ENCODE measurements at places on chromosomes 6 and 20.

GRCh38 chr6:52176550-52176949 lies 9.6 kb upstream of the IL17A start:
- DNase-seq, result no peak

GRCh38 chr6:136015531-136015930 lies 164.0 kb downstream of the PDE7B start:
- no peak for DNase-seq

DNA sequence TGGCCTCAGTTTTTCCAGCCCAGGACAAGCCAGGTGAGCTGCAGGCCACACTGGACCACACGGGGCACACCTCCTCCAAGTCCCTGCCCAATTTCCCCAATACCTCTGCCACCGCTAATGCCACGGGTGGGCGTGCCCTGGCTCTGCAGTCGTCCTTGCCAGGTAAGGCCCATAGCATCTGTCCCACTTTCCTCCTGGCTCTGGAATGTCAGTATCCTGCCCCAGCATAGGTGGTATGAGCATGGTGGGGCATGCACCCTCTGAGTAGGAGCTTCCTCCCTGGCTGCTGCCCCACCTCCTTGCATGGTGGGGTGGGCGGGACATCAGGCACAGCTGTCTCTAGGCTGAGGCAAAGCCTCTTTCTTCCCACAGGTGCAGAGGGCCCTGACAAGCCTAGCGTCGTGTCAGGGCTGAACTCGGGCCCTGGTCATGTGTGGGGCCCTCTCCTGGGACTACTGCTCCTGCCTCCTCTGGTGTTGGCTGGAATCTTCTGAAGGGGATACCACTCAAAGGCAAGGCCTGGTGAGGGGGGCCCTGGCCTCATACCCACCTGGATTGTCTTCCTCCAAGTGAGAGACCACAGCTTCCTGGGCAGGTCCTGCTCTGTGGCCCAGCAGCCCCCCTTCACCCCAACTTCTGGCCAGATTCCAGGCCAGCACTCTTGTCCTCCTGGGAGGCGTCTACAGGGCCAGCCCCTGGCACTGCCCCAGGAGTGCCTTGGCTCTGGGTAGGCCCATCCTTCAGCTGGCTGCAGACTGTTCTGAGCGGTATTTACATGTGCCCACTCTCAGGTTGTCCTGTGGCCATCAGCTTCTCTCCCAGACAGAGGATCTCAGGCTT lies 9.1 kb downstream of the PI16 start:
- DNase-seq, result no peak

- DNase-seq, result no peak
These were observed 63.4 kb upstream of the NHSL1 start for GRCh38 chr6:138562691-138563090.

DNA sequence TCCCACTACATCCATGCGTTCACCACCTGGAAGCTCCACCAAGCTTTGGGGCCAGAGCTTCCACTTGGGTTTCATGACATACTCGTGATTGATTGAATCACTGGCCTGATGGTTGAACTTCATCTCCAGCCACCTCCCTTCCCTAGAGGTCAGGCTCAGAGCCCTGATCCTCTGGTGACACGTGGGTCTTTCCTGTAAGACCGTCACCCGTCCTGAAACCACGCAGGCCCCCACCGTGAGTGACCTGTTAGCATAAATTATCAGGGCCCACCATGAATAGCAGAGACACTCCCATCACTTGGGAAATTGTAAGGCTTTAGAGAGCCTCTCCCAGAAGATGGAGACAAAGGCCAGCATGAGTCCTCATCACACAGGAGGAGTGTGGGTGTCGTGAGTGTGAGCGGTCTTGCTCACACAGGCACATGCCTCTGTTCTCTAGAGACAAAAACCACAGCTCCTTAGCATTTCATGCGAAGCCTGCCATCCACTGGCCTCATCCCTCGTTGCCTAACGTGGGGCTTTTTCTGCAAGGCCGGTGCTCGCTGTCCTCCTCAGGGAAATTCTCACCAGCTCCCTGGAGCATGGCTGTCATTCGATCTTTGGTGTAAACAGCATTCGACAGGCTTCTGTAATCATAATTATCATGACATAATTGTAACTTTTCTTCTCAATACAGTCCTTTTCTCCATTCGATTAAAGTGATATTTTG lies 65.1 kb upstream of the DUSP22 start:
- DNase-seq, result no peak

DNA sequence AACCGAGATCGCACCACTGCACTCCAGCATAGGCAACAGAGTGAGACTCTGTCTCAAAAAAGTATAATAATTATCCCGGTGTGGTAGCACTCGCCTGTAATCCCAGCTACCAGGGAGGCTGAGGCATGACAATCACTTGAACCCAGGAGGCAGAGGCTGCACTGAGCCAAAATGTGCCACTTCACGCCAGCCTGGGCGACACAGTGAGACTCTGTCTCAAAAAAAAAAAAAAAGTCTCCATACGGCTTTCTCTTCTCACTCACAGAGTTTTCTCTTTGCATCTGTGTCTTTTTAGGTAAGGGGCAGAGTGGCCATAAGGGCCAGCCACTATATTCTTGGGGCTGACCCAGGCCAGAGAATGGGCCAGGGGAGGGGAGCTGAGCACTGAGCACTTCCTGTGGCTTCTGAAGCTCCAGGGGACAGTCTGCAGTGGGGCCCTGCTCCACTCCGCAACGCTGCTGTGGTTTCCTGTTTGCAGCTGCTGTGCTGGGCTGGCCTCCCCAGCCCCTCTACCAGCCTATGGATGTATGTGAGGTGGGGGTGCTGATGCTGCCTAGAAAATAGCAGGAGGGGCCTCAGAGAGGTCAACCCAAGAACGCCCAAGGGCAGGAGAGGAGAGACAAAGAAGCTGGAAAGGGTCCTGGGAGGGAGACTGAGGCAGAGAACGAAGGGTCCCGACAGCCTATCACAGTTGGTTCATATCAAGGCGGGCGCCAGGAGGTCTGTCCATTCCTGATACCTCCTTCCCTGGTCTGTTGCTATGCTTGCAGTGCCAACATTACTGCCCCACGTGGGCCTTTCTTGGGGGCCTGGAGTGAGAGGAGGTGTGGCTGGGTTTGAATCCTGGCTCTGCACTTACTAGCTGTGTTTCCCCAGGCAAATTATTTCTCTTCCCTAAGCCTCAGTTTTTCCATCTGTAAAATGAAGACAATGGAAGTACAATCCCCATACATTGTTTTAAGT lies 16.0 kb downstream of the SLA2 start:
- no peak for DNase-seq

GRCh38 chr6:152218887-152219286 lies 411.4 kb downstream of the ESR1 start:
- DNase-seq, result no peak

DNA sequence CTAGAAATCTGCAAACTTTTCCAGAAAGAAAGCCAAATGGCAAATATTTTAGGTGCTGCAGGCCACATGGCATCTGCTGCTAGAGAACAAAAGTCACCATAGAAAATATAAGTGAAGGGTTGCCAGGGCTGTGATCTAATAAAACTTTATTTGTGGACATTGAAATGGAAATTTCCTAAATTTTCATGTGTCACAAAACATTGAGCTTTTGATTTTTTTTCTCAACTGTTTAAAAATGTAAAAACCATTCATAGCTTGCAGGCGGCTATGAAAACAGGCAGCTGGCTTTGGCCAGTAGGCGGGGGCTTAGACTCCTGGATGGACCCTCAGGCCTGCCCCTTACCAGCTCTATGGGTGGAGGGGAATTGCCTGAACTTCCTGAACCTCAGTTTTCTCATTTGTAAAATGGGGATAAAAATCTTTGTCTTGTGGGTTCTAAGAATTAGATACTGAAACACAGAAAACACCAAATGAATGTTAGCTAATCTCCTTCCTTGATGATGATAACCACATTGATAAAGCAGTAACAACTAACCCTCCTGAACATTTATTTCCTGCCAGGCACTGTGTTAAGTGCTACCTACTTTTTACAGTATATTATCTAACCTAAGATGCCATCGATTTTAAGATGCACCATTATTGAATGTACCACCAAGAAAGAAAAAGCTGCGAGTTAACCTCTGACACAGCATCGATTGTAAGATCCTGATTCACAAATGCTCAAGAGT lies 85.5 kb downstream of the SLC22A23 start:
- no peak for DNase-seq

DNA sequence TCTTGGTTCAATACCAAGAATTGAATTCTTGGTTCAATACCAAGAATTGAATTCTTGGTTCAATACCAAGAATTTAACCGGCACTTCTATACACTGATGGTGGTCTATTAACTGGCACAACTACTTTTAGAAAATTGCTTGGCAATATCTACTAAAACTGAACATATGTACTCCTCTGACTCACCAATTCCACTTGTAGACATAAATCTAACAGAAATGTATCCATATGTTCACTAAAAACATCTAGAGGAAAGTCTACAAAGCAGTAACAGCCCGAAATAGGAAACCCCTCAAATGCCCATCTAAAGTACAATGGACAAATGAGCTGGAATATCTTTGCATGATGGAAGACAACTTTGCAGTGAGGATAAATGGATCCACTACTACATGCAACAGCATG lies 71.9 kb downstream of the KIF16B start:
- no peak for DNase-seq

DNA sequence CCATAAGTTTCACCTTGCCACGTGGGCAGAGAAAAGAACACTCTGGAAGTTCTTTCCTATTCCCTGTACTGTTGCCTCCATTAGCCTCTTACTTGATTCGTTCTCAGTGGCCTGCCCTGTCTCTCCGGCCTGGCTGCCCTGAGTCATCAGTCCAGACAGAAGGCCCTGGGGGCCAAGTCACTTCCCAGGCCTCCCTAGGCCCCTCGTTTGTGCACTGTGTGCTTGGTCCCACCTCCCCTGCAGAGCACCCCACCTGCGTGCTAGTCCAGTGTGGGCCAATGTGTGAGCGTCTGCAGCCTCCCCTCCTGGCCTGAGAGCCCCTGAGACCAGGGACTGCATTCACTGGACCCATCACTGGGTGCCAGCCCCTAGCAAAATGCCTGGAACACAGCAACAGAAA lies 191.2 kb upstream of the RREB1 start:
- DNase-seq, result no peak

GRCh38 chr20:5928836-5929715 lies 21.3 kb downstream of the TRMT6 start:
- no peak for DNase-seq

DNA sequence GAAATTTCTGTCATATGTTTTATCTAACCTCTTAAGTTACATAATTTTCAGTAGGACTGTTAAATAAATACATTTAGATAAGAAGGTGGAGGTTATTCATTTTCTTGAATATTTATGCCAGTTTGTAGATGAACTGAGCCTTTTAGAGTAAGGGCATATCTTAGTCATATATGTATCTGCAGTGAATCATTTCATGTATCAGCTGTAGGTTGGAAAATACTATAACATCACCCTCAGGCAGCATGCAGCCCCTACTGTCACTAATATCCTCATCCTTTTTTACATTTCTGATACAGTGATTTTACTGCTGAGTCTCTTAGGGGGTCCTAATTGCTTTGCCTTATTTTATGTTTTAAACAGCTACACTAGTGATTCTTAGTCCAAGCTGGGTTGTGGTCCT lies 19.5 kb upstream of the SUMO4 start:
- no peak for DNase-seq

DNA sequence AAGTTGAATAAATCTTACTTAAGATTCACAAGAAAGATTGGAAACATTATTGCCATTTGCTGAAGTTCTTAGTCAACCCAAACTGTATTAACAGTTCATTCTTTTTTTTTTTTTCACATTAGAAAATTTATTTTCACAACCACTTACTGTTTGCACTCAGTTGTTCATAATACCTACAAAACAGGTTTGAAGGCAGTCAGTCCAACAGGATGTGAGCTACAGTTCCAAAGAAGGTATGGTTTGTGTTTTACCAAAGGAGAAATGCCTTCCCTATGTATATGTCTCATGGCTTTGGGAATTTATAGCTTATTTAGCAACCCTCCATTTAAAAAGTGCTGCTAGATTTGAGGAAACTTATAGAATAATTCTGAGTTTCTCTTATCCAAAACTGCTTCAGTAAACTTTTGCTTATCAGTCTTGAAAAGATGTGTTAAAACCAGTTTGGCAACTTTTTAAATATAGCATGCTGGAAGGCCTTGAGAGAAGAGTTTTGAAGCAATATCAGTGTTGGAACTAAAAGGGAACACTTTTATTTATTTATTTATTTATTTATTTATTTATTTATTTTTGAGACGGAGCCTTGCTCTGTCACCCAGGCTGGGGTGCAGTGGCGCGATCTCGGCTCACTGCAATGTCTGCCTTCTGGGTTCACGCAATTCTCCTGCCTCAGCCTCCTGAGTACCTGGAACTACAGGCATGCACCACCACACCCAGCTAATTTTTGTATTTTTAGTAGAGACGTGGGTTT lies 46.8 kb upstream of the RREB1 start:
- DNase-seq, result no peak

GRCh38 chr20:45218636-45219035 lies 2.5 kb upstream of the SEMG2 start:
- no peak for DNase-seq

DNA sequence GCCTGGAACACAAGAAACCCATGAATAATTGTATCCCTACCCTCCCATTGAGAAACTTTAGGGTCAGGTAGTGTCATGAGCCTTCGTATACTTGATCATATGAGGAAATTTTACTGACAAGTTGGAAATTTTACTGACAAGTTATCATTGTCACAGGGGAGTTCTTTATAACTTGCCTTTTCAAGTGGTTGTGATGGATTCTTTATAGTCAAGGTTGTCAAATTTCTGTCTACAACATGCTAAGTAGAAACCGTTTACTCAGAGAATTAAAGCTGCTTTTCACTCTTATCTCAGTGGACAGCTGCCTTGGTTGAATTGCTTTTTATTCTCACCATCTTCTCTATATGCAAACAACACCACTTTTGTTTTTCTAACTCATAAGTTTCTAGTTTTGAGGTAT lies 1286.4 kb downstream of the EPHA7 start:
- no peak for DNase-seq

Data from Right ventricle myocardium inferior (tissue), 1 donor.